ENCODE measurements at places on chromosomes 12 and 14. TPM values are rescaled to one million over a fixed set of nuclear protein-coding genes. Genes with fewer than 3 reads are reported as not detected.
A peak's percentile ranks its signal among the peaks of the same experiment; 100 is the strongest.

- no peak overlapping the region for H3K27ac ChIP-seq
- no peaks in the 10 kb centered on the region for H3K27me3 ChIP-seq
- no peaks in the 10 kb centered on the region for H3K36me3 ChIP-seq
- no peaks in the 10 kb centered on the region for H3K4me1 ChIP-seq
- DNase-seq: no peak
Measured at GRCh38 chr12:63888908-63889635, 44.6 kb downstream of the SRGAP1 start.

DNA sequence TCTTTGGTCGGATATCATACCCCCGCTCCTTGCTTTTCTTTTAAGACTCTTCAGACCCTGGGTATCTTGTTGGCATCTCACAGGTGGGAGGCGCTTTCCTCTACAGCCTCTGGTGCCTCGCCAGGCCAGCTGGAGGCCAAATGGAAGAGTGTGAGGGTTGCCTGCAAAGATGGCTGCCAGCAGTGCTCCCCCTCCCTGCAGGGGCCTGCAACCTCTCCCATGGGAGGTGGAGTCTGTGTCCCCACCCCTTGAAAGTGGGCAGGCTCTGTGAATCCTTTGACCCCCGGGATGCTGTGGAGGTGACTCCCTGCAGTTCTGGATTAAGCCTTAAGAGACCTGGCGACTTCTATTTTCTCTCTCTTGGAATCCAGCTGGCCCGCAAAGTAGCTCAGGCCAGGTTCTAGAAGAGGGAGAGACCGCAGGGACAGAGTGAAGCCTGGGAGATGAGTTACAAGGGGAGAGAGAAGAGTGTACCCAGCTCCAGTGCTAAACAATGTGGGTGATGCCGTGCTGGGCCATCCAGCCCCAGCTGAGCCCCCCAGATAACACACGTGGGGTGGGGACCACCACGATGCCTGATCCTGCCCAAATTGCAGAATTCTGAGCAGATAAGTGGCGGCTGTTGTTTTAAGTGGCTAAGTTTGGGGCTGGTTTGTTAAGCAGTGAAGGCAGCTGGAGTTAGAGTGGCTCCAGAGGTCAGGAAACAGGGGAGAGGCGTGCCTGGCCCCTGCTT is 37.9 kb upstream of the NCOR2 start:
- no peaks in the 10 kb centered on the region for H3K27me3 ChIP-seq
- H3K4me1 ChIP-seq: peaks cover 31% of the 10 kb centered on the region
- no peaks in the 10 kb centered on the region for H3K36me3 ChIP-seq
- no peak overlapping the region for H3K27ac ChIP-seq
- H3K4me3 ChIP-seq: no peak overlapping the region

- no peaks in the 10 kb centered on the region for H3K36me3 ChIP-seq
- H3K4me1 ChIP-seq: no peaks in the 10 kb centered on the region
- no peaks in the 10 kb centered on the region for H3K27me3 ChIP-seq
Measured at GRCh38 chr12:99647453-99647852, at the start of gene GARIN6. GARIN6 (plus strand) TSS chr12:99647753; CDS start chr12:99648175, 422 bp downstream.

- peak overlapping the region; percentile 16 for H3K4me3 ChIP-seq
- no peak overlapping the region for H3K27ac ChIP-seq
- no peak for DNase-seq
- H3K36me3 ChIP-seq: no peaks in the 10 kb centered on the region
Measured at GRCh38 chr12:69350002-69350626, 1.9 kb downstream of the LYZ start.

DNA sequence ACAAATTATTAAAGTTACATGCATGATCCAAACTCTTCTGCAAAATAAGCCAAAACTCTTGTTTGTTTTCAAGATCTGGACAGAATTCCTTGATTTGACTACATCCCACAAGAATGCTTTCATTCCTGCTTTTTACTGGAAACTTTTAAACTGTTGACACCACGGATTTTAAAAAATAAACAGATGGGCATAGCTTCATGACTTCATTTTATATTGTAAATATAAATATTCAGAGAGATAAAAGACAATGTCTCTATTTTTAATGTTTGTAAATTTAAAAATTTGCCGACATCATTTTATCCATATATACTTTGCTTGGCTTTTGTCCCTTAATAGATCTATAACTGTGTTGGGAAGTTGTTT is 134.3 kb upstream of the DCN start:
- no peaks in the 10 kb centered on the region for H3K4me1 ChIP-seq
- no peak overlapping the region for H3K4me3 ChIP-seq
- H3K27me3 ChIP-seq: no peaks in the 10 kb centered on the region
- H3K36me3 ChIP-seq: no peaks in the 10 kb centered on the region
- no peak overlapping the region for H3K27ac ChIP-seq
- DNase-seq: no peak

- no peaks in the 10 kb centered on the region for H3K36me3 ChIP-seq
- DNase-seq: no peak
- peaks cover 15% of the 10 kb centered on the region for H3K4me1 ChIP-seq
- H3K27ac ChIP-seq: no peak overlapping the region
- no peak overlapping the region for H3K4me3 ChIP-seq
- H3K27me3 ChIP-seq: no peaks in the 10 kb centered on the region
Measured at GRCh38 chr14:105374389-105374788, 23.9 kb upstream of the TEX22 start.

DNA sequence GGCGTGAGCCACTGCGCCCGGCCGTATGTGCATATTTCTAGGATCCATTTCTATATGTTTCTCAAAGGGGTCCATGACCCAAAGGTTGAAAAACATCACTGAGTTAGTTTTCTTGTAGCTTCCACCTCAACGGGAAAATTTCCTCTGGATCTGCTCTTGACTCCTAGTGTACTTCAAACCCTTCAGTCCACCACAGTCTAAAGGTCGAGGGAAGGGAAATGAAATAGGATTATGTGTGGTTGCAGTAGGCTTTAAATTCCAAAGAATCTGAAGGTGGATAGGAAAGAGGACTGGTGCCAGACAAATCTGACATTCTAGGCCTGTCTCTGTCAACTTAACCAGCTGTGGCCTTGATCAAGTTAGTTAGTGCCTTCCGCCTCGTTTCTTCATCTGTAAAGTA is 1.7 kb upstream of the SUOX start:
- peaks cover 17% of the 10 kb centered on the region for H3K4me1 ChIP-seq
- H3K27ac ChIP-seq: no peak overlapping the region
- H3K27me3 ChIP-seq: peaks cover 5% of the 10 kb centered on the region
- no peak for DNase-seq
- no peak overlapping the region for H3K4me3 ChIP-seq
- H3K36me3 ChIP-seq: peaks cover 43% of the 10 kb centered on the region

- peaks cover 23% of the 10 kb centered on the region for H3K4me1 ChIP-seq
- H3K4me3 ChIP-seq: peak overlapping the region; percentile 64
- no peaks in the 10 kb centered on the region for H3K36me3 ChIP-seq
- no peaks in the 10 kb centered on the region for H3K27me3 ChIP-seq
Measured at GRCh38 chr12:7961395-7962178, 25.6 kb upstream of the SLC2A3 start.

GRCh38 chr12:77236066-77236465 is 170.7 kb upstream of the E2F7 start:
- no peaks in the 10 kb centered on the region for H3K27me3 ChIP-seq
- H3K27ac ChIP-seq: no peak overlapping the region
- H3K36me3 ChIP-seq: no peaks in the 10 kb centered on the region
- DNase-seq: no peak
- no peaks in the 10 kb centered on the region for H3K4me1 ChIP-seq
- no peak overlapping the region for H3K4me3 ChIP-seq

DNA sequence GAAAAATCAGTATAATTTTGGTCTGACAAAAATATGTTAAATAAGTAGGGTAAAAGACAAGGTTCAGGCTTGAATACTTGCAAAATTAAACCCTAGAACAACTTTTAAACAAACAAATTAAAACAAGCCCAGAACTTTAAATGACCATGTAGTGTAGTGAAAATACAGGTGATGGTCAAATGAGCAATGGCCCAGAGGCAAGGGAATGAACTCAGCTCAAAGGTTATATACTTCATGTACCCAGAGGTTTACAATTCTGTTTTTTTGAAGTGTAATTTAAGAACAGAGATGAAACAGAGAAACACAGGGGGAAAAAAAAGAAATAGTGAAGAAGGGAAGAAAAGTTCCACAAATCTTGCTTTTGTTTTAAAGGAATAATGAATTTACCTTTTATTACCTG is 949.2 kb downstream of the TRHDE start:
- DNase-seq: no peak
- no peaks in the 10 kb centered on the region for H3K36me3 ChIP-seq
- H3K27me3 ChIP-seq: no peaks in the 10 kb centered on the region
- H3K4me3 ChIP-seq: no peak overlapping the region
- H3K27ac ChIP-seq: no peak overlapping the region

GRCh38 chr12:117513353-117513752 is 151.9 kb upstream of the NOS1 start:
- no peak overlapping the region for H3K4me3 ChIP-seq
- no peaks in the 10 kb centered on the region for H3K27me3 ChIP-seq
- no peak for DNase-seq
- H3K4me1 ChIP-seq: no peaks in the 10 kb centered on the region
- no peaks in the 10 kb centered on the region for H3K36me3 ChIP-seq

DNA sequence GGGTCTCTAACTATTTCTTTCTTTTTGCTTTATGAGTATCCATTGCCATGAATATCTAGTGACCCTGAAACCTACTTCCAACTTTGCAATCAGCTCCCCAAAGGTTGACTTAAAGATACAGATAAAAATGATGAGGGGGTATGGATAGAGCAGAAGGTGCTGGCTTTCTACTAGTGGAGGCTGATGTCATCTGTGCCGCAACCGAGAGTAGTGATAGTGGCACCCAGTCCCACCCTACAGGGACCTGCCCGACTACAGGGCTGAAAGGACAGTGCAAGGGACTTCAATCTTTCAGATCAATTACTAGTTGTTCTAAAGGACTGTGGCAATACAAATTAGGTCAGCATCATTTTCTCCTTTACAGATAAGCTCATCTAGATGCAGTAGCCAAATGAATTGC is 806.0 kb downstream of the VRK1 start:
- H3K27ac ChIP-seq: peak overlapping the region; percentile 78
- no peaks in the 10 kb centered on the region for H3K36me3 ChIP-seq
- peak; percentile 32 for DNase-seq
- H3K4me1 ChIP-seq: peaks cover 54% of the 10 kb centered on the region
- no peaks in the 10 kb centered on the region for H3K27me3 ChIP-seq
- peak overlapping the region; percentile 32 for H3K4me3 ChIP-seq

DNA sequence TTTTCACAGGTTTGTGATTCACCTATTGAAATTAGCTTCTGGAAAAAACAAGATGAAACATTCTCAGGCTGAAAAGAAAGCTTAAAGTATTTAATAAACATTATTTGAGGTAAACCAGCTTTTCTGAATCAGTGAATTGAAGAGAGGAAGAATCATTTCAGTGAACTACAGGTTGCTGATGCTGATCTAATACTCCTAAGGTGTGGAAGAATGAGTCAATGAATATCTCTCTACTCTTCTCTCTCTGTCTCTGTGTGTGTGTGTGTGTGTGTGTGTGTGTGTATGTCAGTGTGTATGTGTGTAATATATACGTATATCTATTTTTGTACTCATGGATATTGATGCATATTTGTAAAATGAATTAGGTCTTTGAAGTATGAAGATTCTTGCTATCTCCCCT is 312.2 kb downstream of the SSPN start:
- H3K4me3 ChIP-seq: no peak overlapping the region
- no peaks in the 10 kb centered on the region for H3K27me3 ChIP-seq
- H3K36me3 ChIP-seq: peaks cover 3% of the 10 kb centered on the region
- no peak for DNase-seq

DNA sequence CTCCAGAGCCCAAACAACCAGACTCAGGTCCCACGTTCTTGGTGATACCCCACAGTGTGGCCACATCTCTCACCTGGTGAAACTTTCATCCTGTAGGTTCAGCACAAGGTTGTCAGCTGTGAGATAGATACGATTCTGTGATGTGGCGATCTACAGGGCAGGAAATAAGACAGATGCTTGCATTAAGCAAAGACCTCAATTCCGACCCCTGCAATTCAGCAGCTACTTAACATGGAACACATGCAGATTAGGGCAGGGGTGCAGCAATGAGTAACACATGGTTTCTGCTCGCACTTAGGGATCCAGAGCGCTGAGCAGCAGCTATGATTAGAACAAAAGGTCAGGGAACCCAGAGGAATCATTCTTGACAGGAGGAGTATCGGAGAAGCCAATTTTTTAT is 4.1 kb downstream of the PHB2 start:
- no peaks in the 10 kb centered on the region for H3K27me3 ChIP-seq
- DNase-seq: no peak
- peaks cover 41% of the 10 kb centered on the region for H3K36me3 ChIP-seq
- H3K27ac ChIP-seq: no peak overlapping the region

DNA sequence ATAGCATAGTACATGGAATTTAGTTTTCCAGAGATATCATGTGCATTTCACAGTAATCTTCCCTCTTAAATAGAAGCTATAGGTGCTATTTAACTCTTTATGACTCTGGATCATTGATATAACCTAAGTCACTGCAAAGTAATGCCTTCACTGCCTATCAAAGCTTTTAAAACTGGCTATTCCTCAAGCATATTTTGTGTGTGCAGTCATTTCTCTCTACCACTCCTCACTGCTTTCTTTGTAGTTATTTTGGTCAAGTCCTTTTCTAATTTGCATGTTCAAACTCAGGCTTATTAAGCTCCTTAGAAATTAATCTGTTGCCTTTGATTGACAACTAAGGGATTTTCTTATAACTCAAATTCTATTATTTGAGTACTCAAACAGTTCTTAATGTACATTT is 79.4 kb upstream of the PLEKHG7 start:
- H3K27ac ChIP-seq: no peak overlapping the region
- DNase-seq: no peak
- H3K4me1 ChIP-seq: no peaks in the 10 kb centered on the region
- no peak overlapping the region for H3K4me3 ChIP-seq
- H3K36me3 ChIP-seq: no peaks in the 10 kb centered on the region

PRB2 gene
- total RNA-seq: not detected

ASPG gene
- not detected for total RNA-seq

CBLN3 gene
- 1.7 TPM for total RNA-seq

RD3L gene
- total RNA-seq: not detected

PLEKHH1 gene
- total RNA-seq: 0.16 TPM

GZMH gene
- 1.2 TPM for total RNA-seq

ZFC3H1 gene
- total RNA-seq: 135 TPM

MARCHF9 gene
- 40.8 TPM for total RNA-seq

GLIPR1L1 gene
- total RNA-seq: not detected

OTX2 gene
- not detected for total RNA-seq

MMP19 gene
- not detected for total RNA-seq

Data from CD4-positive, alpha-beta T cell (primary cell).